ENCODE measurements at places on chromosomes 3 and 15.
A peak's percentile ranks its signal among the peaks of the same experiment; 100 is the strongest.

DNA sequence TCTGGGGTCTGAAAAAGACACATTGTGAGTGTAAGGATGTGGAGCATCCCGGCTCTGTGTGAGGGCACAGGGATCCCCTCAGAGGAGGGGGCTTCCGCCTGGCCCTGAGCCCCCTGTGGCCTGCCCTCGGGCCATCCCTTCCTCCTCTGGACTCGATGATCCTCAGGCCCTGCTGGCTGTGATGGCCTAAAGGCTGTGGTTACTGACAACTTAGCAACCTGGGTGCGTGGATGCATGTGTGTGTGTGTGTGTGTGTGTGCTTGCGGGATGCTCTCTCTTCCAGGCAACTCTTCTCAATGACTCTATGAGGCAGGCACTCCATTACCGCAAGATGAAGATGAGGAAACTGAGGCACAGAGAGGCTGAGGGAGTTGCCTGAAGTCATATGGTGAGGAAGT lies 66.0 kb downstream of the ASB7 start:
- DNase-seq: no peak

GRCh38 chr3:118760585-118761290 lies 273.9 kb downstream of the IGSF11 start:
- DNase-seq: no peak

DNA sequence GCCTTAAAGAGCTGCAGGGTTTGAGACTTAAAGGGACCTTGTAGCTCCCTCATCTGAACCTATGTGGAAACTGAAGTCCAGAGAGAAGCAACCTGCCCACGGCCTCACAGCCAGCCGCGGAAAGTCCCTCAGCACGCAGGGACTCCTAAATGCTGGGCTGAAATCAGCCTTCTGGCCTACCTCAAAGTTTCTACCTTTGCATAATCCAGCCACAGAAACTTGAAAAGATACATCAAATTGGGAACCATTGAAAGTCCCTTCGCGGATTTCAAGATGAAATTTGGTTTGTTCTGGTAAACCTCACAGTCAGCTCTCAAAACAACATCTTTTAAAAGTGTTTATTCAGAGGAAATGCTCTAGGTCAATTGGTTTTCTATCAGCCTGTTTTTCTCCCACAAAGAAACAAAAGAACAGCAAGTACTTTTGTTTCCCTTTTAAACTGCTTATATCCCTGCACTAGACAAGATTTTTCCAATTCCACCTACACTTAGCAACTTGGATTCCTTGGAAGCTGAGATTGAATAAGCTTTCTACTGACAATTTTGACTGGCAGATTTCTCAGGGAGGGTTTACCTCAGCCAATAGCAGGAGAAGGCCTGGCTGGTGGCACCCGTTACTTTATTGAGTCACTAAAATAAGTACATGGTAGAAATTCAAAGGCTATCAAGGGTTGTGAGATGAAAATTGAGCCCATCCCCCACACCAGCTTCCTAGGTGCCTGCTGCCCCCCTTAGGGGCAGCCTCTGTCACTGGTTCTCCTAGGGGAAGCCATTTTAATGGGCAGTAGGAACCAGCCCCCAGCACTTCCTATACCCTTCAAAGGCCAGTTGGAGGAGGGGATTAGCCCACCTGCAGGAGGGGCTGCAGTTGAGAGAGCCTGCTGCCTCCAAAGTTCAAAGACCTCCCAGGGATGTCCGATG lies 171.2 kb downstream of the ADAMTS17 start:
- DNase-seq: no peak

- no peak for DNase-seq
Observed at GRCh38 chr15:63668601-63669000, 71.4 kb downstream of the FBXL22 start.

- DNase-seq: no peak
Observed at GRCh38 chr3:129383292-129383860, 45.1 kb downstream of the EFCAB12 start.

- DNase-seq: no peak
Observed at GRCh38 chr3:31357451-31357850, 175.3 kb upstream of the STT3B start.

DNA sequence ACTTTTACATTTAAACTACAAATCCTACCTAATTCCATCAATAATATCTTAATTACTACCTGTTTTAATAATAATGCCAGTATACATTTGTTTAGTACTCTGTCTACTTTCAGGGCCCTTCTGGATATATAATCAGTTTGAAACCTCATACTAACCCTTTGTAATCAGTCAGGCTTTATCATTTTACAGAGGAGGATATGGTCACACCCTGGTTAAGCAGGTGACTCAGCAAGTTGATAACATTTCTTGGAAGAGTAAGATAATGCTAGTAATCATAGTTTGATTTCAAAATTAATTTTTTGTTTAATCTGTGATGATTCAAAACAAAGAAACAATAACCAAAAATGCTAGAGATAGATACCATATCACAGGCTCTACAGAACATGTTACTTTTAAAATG lies 208.2 kb upstream of the MANF start:
- no peak for DNase-seq

- DNase-seq: peak; percentile 99
Observed at GRCh38 chr15:49831206-49831965, 210.5 kb downstream of the DTWD1 start.

- no peak for DNase-seq
Observed at GRCh38 chr3:182487611-182488010, 305.7 kb upstream of the ATP11B start.

DNA sequence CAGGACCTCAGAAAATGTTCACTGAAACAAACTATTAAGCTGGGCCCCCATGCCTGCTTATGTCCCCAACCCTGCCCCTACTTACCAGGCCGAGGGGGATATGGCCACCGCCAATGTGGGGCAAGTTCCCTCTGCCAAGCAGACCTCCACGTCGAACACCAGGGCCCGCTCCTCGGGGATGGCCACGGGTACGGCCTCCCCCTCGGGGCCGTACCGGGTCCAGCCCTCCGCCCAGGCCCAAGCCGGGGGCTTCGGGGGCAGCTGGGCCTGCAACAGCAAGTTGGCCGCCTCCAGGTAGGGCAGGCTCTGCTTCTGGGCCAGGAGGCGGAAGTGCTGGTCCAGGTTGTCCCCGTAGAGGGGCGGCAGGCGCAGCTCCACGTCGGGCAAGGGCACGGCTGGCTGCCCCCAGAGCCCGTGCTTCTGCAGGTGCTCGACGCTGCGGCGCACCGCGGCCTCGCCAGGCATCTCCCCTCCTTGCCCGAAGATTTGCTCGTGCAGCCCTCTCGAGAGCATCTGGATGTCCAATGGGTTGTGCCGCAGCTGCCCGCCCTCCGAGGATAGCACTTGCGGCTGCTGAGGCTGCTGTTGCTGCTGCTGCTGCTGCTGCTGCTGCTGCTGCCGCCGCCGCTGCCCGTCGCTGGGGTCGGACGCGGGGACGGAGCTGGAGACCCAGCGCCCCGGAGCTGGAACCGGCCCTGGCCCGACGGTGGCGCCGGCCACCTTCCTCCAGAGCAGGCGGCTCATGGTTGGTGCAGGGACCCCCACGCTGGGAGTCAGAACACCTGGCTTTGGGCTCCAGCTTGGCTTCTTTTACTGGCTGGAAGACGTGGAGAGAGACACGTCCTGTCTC lies 1.4 kb downstream of the POLG start:
- DNase-seq: no peak

DNA sequence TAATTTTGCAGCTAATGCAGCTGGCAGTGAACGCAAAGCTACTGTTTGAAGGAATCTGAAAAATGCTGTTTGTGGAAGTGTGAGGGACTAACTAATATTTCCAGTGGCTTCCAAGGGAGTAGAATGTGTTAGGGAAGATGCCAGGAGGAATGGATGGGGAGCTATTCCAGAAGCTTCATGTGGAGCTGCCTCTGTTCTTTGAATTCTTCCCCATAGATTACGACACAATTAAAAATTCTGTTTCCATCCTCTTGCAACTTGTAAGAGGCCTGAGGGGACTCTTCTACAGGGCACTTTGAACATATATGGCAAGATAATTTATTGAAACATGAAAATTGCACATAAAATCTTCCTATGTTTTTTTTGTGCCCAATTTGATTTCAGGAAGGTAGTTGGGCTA lies 74.3 kb upstream of the CTXND1 start:
- no peak for DNase-seq

DNA sequence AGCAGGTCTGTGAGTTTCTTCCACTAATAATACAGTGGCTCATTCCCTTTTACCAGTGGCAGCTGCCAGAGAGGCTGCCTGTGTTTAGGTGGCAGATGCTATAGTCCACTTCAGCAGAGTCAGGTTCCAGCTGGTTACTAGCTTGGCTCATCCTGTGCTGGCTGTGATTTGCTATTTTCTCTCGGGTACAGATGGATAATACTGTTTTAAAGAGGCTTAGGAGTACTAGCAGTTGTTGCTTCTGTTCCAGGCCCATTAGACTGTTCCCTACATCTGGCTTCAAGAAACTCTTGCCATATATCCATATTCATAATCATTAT lies 41.0 kb downstream of the ZNF609 start:
- no peak for DNase-seq

DNA sequence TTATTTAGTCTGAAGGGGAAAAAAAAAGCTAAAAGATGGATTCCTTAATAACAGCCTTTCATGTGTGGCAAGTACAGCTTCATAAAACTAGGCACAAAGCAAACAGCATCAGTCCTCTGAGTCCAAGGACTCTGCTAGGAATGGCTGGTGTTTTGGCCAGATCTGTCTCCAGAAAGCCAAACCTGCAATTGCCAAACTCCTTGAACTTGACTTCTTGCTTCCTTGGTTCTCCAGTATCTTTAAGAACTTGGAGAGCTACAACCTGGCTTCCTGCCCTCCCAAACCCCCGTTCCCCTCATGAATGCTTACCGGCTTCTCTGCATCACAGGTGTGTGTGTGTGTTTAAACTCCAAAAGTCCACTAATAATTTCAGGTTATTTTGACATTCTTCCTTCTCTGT lies 1.6 kb upstream of the PLOD2 start:
- no peak for DNase-seq

DNA sequence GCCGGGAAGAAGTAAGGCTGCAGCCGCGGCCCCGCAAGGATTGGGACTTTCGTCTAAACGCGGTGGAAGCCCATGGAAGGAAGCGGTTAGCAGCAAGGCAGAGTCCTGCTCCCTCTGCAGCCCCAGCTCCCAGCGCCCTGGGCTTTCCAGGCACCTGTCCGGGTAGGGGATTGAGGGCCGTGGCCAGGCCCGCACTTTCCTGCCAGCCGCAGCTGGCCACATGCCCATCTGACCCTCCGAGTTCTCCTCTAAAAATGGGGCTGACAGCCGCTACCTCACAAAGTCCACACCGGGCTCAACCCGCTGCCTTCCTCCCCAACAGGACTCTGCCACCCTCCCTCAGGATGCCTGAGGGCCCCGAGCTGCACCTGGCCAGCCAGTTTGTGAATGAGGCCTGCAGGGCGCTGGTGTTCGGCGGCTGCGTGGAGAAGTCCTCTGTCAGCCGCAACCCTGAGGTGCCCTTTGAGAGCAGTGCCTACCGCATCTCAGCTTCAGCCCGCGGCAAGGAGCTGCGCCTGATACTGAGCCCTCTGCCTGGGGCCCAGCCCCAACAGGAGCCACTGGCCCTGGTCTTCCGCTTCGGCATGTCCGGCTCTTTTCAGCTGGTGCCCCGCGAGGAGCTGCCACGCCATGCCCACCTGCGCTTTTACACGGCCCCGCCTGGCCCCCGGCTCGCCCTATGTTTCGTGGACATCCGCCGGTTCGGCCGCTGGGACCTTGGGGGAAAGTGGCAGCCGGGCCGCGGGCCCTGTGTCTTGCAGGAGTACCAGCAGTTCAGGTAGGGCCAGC lies 1.9 kb downstream of the NEIL1 start:
- no peak for DNase-seq

GRCh38 chr3:87077355-87077754 lies 86.4 kb upstream of the VGLL3 start:
- no peak for DNase-seq

DNA sequence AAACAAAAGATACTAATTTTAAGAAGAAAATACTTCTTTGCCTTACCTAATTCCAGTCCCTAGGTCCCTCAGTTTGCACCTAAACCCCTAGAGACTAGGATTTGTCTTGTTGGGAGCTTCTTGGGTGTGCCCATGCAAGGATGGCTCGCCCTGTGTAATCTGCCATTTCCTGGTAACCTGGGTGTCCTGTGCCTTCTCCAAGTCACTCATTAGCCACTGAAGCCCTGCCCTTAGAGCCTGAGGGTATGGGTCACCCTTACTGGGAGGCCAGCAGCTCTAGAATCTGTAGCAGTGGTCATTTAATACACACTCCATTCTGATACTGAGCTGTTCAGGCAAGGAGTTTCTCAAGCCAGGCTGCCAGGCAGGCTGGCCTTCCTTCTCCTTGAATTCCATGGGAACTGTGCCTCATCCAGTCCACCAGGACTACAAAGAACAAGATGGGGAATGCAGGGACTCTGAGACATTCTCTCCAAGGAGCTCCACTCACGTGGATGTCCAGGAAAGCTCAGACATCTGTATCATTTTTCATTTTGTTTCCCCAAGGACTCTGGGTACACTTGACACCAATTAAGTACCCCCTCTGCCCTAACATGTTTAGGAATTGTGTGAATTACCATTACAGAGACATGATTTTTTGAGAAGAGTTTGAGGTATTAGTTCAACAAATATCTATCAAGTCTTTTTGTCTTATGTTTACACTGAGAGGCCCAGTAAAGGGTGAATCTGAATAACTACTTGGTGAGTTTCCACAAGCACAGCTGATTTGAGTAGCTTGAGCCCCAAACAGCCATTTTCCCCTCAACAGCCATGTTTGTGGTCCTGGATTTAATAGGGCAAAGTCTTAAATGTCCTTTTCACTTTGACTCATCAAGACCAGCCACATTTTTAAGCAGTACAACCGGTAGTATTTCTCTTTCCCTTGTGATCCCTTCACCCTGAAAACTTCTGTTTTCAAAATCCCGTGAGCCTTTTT lies 52.6 kb downstream of the ARNT2 start:
- no peak for DNase-seq

DNA sequence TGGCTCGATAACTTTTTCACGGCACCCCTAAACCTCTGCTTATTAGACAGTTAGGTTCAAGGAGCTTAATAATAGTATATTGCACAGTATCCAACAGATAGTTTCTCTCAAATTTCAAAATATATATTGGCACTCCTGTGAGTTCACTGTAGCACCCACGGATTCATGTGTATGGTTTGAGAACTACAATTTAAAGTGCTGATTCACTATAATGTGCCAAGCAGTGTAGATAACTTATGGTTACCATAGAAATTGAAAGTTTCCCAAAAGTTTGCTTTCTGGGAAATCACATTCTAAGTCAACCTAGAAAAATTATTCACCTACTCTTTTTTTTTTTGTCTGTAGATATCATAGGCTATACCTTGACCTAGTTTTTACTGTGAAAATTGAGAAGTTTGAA lies 86.6 kb downstream of the GAP43 start:
- no peak for DNase-seq

DNA sequence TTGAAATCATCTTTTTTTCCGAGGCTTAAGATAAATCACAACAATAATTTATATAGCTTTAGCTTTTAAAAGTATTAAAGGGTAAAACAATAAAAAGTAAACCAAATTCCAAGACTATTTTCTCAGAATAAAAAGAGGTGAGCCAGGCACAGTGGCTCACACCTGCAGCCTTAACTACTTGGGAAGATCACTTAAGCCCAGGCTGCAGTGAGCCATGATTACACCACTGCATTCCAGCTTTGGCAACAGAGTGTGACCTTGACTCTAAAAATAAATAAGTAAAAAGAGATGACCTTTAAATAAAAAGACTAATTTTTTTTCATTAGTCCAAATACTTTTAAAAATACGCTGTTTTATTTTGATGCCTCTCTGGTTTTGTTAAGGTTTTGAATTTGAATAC lies 54.4 kb downstream of the C3orf80 start:
- DNase-seq: no peak

All from skeletal muscle cell (primary cell).